IMR-90 (cell line): ENCODE measurements at places on chromosomes 5 and 9. TPM values are rescaled to one million over a fixed set of nuclear protein-coding genes. Genes with fewer than 3 reads are reported as not detected.

GRCh38 chr5:103224118-103224893 is 34.3 kb upstream of the MACIR start:
- DNase-seq = peak; percentile 75

DNA sequence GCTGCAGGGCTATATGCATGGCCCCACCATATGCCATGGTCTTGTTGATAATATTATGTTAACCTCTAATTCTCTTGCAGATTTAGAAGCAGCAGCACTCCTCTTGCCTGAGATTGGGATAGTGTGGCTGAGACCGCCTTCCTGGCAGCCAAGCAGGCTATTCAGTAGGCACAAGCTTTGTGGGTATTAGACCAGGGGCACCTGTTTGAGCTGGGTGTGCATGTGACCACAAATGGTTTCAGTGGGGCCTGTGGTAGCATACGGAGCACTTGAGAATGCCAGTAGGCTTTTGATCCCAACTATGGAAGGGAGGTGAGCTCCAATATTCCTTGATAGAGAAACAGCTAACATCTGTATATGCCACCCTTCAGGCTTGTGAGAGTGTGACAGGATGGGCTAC is 625.1 kb upstream of the NUDT12 start:
- DNase-seq = no peak

- DNase-seq = peak; percentile 63
These were observed 60.3 kb downstream of the FOXD1 start for GRCh38 chr5:73388306-73388684.

DNA sequence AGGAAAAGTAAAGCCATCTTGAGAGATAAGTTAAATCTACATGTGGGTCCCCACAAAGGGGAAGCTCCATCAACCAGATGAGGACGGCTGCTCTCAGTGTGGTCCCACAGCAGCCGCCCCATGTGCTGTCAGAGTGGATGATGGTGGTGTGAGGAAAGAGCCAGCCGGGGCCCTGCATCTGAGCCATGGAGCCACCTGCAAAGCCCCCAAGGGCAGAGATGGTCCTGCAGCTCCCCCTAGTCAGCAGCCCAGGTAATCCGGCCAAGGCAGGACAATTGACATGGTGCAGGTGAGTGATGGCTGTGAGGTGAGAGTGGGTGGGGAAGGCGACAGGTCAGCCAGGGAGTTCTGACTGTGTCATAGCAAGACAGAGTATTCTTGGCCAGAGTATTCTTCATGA is 458.8 kb downstream of the ICE1 start:
- DNase-seq = no peak

- peak; percentile 34 for DNase-seq
These were observed 8.7 kb downstream of the ASS1 start for GRCh38 chr9:130453487-130453886.

DNA sequence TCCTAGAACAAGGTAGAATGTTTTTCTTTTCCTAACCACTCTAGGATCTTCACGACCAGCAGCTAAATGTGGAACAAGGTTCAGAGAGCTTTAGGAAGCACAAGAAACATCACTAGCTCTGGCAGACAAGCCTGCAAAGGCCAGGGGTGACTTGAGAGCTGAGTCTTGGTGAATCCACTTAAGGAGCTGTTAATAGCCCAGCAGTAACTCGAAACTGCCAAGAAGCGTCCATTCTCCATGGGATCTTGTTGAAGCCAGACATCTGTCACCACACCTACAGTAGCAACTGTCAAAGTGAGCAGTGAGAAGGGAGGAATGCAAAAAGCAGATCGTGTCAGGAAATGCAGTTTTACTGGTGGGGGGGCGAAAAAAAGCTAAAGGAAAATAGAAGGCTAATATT is 87.2 kb downstream of the ATPSCKMT start:
- DNase-seq = no peak

GRCh38 chr9:127553793-127554192 is 58.3 kb upstream of the STXBP1 start:
- no peak for DNase-seq

DNA sequence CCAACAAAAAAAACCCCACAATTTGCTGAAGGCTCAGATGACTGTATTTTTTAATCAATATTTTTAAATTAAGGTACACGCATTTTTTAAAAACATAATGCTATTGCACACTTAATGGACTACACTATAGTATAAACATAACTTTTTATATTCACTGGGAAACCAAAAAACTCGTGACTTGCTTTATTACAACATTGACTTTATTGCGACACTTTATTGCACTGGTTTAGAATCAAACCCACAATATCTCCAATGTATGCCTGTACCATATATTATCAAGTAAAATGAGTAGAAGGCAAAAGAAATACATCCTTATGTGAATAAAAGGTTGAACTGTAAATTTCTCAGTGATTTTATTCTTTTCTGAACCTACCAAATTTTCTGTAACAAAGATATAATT is 53.7 kb downstream of the RICTOR start:
- no peak for DNase-seq

DNA sequence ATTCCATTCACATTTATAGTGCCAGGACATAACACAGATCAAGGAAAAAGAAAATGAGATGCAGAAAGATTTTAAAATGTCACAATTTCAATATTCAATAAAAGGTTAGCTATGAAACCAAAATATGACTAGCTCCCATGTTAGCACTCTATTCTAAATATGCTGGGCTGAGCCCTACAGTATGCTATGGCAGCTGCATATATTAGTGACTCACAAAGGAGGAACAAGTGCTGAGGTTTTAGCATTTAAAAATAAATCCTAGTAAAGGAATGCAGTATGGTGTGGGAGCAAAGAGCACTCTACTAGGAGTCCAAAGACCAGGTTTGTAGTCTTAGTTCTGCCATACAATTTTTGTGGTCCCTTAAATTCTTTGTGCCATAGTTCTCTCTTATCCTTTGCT is 118.4 kb downstream of the OXCT1 start:
- DNase-seq = peak; percentile 46

DNA sequence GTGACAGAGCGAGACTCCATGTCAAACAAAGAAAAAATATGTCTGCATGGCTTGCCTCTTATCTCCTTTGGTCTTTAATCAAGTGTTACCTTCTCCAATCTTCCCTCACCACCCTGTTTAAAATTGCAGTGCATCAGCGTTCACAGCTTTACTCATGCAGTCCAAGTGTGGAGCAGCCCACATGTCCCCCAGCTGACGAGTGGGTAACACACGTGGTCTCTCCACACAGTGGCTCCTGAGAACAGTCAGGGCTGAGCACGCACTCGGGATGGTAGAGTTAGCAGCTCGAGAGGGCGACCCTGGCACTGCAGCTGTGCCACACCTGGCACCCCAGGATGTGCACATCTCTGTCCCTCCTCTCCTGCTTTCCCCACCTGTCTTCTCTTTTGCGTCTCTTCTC is 25.9 kb upstream of the CFAP157 start:
- DNase-seq = no peak

DNA sequence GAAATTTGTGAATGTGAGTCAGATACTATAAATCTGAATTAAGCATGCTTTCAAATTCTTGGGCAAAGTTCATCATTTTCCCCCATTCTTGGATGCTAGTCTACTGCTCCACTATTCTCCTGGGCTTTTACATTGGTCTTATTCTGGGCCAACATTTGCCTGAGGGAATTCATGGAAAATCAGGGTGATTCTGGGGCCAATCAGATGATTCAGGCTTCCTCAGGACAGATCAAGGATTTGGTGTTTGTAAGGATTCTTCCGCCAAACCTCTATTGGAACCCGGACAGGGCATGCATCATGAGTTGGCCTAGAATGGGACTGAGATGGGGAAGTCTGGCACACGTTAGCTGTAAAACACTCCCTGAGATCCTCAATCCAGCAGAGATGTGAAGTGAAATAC is 113.8 kb downstream of the MEF2C start:
- DNase-seq = peak; percentile 10

- no peak for DNase-seq
These were observed 15.8 kb downstream of the SLC25A48 start for GRCh38 chr5:135850231-135850630.

DNA sequence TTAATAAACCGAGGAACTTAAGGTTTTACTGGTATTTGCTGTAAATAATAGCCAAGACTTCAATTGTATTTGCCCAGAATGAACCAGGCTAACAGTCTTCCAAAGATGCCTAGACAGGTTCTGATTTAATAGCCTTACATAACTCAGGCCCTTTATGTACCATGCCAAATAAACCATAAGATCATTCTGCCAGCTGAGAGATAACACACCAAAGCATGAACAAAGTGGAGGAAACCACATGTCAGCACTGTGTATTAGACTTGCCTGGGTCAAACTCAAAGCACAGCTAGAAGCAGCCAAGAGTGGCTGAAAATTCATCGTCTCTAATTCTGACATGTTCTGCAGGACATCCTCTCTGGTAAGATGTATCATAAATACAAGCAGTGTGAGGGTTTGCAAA is 319.3 kb upstream of the ZNF608 start:
- no peak for DNase-seq

The FOXD4L5 gene
- under 0.01 TPM in 1 of 2 replicates, not detected in the other for total RNA-seq

The GOLM1 gene
- 54.8 and 63.9 TPM in 2 replicates for total RNA-seq

The ESM1 gene
- total RNA-seq = 8.9 and 10.2 TPM in 2 replicates

The GRPEL2 gene
- total RNA-seq = 18.1 and 30.3 TPM in 2 replicates

The GLDC gene
- total RNA-seq = 0.36 and 0.83 TPM in 2 replicates
